ENCODE measurements at places on chromosomes 13 and 19.
A peak's percentile ranks its signal among the peaks of the same experiment; 100 is the strongest.

- DNase-seq = no peak
Measured at GRCh38 chr19:39181500-39182173, 15.1 kb upstream of the NCCRP1 start.

- DNase-seq = no peak
Measured at GRCh38 chr13:36778083-36778671, 40.8 kb upstream of the RFXAP start.

- DNase-seq = no peak
Measured at GRCh38 chr19:18262144-18262543, 12.1 kb downstream of the IQCN start.

GRCh38 chr19:1860821-1861598, 2.4 kb downstream of the KLF16 start:
- no peak for DNase-seq

DNA sequence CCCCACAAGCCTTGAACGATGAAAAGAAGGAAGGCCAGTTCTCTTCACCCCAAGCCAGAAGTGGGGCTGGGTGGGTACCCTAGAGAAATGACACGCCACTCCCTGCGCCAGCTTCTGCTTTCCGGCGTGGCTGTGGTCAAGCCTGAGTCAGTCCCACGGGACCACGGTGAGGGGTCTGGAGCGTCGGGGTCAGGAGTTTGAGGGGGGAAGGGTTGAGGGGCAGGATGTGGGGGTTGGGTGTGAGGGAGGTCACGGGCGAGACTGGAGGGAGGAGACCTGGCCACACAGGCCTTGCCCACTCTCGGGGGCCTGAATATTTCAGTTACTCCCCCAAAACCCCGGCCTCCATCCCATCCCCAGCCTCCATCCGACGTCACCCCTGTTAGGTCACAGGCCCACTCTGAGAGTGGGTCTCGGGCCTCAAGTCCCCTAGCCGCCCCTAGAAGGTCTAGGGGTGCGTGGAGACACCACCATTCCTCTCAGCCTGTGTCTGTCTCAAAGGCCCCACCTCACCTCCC, 500 bp upstream of the IFI30 start:
- no peak for DNase-seq

GRCh38 chr19:33860312-33861090, 63.8 kb downstream of the KCTD15 start:
- no peak for DNase-seq

- no peak for DNase-seq
Measured at GRCh38 chr13:112014857-112015256, 52.1 kb upstream of the SOX1 start.

DNA sequence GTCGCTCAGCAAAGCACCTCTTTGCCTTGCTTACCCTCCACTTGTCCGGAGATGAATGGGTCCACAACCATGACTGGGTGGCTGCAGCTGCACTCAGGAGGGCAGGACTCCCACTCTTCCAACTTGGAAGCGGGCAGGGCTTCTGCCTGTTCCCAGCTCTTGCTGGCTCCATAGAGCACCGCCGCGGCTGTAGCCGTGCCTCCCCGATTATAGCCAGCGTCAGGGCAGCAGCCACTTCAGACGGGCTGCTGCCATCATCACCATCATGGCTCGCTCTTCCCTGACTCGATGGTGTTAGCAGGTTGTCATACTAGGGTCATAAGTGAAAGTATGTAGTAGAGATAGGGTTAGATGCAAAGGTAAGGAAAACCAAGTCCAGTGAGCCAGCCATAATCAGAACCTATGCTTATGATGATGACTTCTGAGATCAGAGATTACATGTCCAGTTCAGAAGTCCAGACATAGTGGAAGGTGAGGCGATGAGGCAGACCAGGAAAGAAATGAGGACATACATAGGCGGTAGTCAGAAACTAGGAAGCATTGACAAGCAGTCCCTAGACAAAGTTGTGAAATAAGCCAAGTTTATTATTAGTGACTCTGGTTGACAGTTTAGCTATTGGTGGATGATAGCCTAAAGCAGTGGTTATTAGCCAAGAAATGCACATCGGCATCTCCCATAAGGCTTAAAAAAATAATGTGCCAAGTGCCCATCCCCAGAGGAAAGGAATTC, 4.4 kb upstream of the INTS6 start:
- no peak for DNase-seq

DNA sequence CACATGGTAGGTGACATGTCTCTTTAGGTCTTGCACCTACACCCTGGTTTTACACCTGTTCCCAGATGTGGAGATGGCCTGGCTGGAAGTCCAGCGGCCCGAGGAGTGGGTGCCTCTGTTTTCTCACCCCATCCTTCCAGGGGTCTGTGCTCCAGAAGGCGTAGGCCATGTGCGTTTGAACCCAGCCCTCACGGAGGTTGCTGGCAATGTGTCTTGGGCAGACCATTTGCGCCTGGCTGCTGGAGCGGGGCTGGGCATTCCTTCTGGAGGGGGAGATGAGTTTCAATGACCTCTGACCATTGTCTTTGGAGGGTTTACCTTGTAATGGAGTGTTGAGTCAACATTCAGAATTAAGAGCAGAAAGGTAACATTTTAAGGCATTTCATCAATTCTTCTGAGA, 54.8 kb upstream of the ZNF536 start:
- no peak for DNase-seq

GRCh38 chr19:4773047-4773640, 18.4 kb upstream of the FEM1A start:
- no peak for DNase-seq

DNA sequence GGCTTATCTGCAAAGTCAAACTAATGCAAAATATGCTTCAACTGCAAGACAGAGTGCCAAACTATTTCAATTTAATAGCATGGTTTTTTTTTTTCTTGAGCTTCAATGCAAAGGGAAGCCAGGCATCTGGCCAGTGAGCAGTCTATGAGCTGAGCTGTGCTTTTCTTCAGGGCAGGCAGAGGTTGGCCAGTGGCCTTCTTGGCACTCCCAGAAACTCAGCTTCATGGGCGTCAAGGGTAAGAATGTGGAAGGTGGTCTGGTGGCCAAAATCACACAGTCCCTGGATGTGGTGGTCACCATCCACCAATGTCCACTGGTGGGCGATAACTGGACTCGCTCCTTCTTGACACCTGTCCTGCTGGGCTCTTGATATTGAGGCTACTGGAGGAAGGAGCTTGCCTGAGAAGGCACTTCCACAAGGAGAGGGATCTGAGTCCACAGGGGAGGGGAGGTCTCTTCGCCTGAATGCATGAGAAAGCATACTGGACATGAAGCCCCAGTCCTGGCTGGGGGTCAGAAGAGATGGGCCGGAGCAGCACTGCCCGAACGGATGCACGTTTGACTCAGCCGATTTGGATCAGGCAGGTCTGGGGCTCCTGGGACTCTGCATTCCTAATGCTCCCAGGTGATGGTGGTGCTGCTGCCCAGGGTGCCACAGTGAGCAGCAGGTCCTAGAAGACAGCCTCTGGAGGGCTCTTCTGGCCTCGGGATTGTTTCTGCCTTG, 17.1 kb downstream of the COL4A2 start:
- DNase-seq = no peak

DNA sequence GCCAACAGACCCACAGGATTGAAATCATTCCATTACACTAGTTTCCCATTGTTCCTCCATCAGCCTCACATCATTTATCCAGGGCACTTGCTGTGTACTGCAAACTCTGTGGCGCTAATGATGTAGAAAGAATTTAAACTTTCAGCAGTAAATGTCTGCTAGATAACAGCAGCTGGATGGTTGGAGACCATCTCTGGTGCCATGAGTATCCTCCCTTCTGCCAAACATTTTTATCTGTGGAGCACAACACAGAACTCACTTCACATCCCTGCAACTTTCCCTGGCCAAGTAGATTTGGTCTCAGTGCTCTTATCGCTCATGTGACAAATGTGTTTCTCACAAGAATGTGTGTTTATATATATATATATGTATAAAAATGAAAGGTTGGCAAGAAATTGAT, 481.9 kb downstream of the FGF9 start:
- no peak for DNase-seq

- peak; percentile 82 for DNase-seq
Measured at GRCh38 chr19:41351339-41352245, 2.1 kb downstream of the TGFB1 start.

Measured in CD4-positive, alpha-beta T cell treated with Interleukin-6 at 100 ng/mL for 8 hours (primary cell).